RWPE1 (cell line): ENCODE measurements at places on chromosomes 3 and 15.

- peak; percentile 40 for DNase-seq
Measured at GRCh38 chr15:61906961-61907752, 153.1 kb downstream of the VPS13C start.

- DNase-seq: no peak
Measured at GRCh38 chr3:149199474-149199873, 22.2 kb downstream of the CP start.

GRCh38 chr3:135382188-135382587, 583.3 kb upstream of the PPP2R3A start:
- DNase-seq: no peak

- no peak for DNase-seq
Measured at GRCh38 chr15:44726136-44726535, 10.2 kb upstream of the TRIM69 start.

DNA sequence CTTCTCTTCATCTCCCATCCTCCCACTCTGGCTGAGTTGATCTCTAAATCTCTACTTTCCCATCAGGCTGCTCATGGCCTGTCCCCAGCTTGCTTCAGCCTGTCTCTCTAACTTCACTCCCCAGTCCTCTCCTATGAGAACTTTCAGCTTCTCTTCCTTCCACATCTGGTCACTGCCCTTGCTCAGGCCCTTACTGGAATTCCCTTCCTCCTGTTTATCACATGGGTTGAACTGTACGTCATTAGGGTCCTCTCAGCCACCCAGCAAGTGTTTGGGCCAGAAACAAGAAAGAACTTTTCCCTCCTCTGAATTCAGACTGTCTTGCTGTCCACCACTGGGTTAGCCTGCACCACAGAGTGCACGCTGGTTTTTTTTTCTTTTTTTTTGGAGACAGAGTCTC, 5.0 kb downstream of the PTPN23 start:
- no peak for DNase-seq

GRCh38 chr3:170560717-170561382, 25.0 kb downstream of the SLC7A14 start:
- no peak for DNase-seq

GRCh38 chr3:46646700-46647099, 34.4 kb downstream of the FAM240A start:
- peak; percentile 25 for DNase-seq

- DNase-seq: no peak
Measured at GRCh38 chr15:97463696-97464095, 496.8 kb upstream of the ARRDC4 start.

GRCh38 chr3:195269375-195270078, 1.4 kb downstream of the XXYLT1 start:
- no peak for DNase-seq

- DNase-seq: no peak
Measured at GRCh38 chr3:177882124-177882648, 654.0 kb upstream of the KCNMB2 start.

DNA sequence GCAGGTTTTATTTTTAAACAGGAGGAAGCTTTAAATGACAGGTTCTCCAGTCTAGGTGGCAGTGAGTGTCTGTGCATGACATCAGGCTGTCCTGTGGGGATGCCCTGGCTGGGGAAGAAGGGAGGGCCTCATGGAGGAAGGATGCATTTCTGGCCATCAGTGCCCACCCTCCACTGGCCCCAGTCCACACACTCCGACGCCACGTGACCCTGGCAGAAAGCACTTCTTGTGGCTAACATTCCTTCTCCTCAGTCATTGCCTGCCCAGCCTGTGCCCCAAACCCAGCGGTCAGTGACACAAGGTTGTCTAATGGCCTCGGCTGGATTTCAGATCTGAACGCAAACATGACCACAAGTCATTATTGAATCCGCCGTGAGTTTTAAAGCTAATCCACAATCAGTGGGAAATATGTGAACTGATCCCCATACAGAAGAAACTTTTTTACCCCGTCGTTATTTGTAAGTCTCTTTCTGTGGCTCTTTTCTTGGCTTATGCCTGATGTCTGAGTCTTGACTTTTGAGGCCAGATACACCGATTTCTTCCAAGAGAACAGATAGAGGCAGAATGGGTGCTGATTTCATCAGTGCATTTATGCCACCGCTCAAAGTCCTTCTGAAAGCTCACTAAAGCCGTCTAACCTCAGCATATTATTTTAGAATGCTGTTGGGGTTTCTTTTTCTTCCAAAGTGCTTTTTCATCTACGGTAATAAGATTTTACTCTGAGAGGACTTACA, 17.3 kb upstream of the LRRK1 start:
- DNase-seq: no peak

DNA sequence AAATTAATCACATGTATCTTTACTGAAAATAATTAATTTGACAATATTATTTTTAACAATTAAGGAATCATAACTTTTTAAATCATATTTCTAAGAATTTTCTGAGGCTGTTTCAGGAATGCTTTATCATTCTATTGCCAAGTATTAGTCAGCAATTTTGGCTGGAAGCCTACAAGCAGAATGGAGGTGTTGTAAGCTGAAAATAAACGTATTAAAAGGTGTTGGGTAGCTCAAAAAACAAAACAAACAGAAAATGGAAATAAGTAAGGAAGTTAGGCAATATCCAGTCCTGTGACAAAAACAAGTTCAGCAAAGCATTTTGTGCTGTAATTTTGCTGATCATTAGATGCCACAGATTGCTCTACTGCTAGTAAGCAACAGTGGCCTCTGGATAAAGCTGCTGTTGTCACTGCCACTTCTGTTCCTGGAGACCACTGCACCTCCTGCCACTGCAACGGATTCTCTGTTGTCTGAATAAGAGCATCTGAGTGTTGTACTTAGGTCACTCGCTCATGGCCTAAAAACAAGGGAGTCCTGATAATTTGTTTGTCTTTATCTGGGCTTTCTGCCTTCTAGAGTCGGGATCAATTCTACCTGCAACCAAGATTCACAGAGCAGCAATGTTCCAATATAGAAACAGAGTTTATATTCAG, 63.5 kb upstream of the SLITRK3 start:
- DNase-seq: peak; percentile 4

- DNase-seq: no peak
Measured at GRCh38 chr15:95075792-95076677, 844.7 kb downstream of the MCTP2 start.

- DNase-seq: peak; percentile 11
Measured at GRCh38 chr3:72347819-72348319, 500.4 kb downstream of the SHQ1 start.

DNA sequence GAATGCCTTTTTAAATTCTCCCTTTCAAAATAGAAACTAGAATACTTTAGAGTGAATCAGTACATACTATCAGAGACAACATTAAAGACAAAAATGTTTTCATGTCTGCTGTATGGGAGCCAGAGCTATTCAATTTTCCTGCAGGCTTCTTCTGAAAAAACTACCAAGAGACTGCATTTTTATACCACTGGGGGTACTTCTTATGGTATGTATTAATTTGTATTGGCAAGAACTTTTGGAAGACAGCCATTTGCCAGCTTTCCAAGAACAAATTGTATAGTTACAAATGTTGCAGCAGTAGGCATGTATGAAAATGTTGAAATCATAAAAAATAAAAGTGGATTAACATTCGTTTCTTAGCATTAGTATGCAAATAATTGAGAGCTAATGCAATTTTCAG, 1010.0 kb upstream of the CADM2 start:
- DNase-seq: no peak

GRCh38 chr3:153925841-153926514, 195.2 kb upstream of the ARHGEF26 start:
- DNase-seq: no peak
